ENCODE measurements at places on chromosomes 1 and 21.

DNA sequence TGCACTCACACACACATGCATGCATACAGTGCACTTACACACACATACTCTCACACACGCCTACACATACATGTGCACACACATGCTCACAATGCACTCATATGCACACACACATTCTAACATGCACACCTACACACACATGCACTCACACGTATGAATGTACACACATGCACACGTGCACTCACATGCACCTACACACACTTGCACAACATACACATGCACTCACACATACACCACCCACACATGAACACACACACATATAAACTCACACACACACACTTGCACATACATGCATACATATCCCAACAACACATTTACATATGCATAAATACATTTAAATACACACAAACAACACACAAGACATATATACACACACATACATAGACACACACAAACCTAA is 30.6 kb downstream of the OBSCN start:
- DNase-seq, result no peak

- no peak for DNase-seq
Measured at GRCh38 chr1:26156285-26157038, 2.4 kb upstream of the FAM110D start.

- DNase-seq, result peak; percentile 63
Measured at GRCh38 chr1:161200992-161201835, 953 bp upstream of the NDUFS2 start.

DNA sequence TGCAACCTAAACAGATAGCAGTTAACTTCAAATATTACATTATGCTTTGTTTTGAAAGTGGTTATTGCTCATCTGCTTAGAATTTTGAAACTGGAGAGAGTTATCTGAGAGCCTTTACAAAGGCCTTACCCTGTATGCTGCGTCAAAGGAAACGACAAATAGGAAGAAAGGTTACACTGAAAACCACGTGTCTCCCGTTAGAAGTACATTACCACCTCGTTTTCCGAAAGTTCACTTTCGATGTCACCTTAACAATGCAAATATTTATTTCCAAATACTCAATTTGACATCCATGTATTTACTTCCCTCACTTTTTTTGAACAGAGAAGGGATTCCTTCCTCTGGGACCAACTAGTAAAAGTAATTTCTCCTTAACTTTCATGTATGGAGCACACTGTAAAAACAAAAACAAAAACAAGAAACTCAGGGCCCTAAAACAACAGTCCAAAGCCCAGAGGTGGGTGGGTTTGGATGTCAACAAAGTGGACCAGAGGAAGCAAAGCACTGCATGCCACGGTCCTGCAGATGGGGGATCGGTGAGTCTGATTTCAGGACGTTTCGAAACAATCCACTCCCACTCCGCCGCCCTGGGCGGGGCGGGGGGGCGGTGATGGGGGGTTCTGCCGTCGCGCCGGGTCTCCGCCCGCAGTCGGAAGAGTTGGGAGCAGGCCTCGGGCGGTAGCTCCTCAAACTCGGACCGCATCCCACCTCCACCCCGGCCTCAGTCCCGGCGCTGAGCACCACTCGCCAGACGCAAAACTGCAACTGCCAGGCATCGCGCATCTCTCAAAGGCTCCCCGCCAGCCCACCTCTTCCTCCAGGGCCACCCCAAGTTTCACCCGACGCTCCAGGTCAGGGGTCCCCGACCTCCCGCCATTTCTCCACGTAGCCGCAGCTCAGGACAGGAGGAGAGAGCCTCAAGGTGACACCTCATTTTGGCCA is 841 bp downstream of the ADSS2 start:
- peak; percentile 44 for DNase-seq

DNA sequence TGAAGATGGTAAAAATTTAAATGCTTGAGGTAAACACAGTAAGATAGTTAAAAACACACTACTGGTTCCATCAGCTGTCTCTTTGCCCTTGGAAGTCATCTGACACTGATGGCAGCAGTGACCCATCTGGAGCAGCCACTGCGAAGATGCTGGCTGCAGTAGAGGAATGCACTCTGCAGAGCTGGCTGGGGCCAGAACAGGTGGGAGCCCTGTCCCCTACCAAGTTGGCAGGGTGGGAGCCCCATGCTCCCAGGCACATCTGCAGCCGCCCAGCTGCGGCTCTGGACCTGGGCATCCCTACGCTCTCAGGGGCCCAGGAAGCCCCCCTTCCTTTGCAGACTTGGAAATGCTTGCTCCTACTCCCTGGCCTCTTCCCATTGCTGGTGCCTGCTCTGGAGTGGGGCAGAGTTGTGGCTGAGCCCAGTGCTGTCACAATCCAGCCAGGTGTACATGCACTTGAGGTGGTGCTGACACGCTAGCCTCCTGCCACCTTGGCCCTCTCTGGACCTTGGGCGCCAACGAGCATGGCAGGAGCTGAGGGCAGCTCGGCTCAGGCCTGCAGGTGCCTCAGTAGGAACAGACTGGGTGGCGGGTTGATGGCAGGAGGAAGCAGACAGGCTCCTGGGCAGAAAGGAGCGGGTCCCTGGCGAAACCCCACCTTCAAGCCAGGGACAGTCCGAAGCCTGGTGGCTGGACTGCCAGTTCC is 227.0 kb downstream of the FGGY start:
- DNase-seq, result no peak

GRCh38 chr1:209086486-209087192 is 496.9 kb upstream of the CAMK1G start:
- no peak for DNase-seq

GRCh38 chr1:200640963-200641401 is 20.4 kb upstream of the KIF14 start:
- no peak for DNase-seq

GRCh38 chr1:225882694-225883615 is 775 bp upstream of the TMEM63A start:
- DNase-seq, result peak; percentile 46

DNA sequence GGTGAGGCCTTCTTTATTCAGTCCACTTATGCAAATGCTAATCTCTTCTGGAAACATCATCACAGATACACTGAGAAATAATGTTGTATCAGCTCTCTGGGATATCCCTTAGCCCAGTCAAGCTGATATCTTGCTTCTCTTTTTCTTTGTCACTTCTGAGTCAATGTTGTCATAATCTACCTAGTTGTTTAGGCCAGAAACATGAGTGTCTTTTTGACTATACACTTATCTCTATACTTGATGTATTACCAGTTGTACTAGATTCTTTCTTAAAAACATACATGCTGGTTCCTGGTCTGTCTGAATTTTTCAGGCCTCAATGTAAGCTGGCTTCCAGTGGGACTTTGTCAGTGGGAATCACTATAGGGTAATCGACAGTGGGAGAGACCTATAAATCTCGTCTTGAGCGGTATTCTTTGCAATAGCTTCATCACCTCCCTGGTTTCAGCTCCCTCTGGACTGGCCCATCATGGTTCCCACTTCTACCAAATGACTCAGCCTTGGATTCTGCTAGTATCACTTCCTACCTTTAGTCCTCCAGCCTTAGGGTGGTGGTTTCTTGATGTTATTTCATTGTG is 135.2 kb upstream of the CYYR1 start:
- DNase-seq, result no peak

DNA sequence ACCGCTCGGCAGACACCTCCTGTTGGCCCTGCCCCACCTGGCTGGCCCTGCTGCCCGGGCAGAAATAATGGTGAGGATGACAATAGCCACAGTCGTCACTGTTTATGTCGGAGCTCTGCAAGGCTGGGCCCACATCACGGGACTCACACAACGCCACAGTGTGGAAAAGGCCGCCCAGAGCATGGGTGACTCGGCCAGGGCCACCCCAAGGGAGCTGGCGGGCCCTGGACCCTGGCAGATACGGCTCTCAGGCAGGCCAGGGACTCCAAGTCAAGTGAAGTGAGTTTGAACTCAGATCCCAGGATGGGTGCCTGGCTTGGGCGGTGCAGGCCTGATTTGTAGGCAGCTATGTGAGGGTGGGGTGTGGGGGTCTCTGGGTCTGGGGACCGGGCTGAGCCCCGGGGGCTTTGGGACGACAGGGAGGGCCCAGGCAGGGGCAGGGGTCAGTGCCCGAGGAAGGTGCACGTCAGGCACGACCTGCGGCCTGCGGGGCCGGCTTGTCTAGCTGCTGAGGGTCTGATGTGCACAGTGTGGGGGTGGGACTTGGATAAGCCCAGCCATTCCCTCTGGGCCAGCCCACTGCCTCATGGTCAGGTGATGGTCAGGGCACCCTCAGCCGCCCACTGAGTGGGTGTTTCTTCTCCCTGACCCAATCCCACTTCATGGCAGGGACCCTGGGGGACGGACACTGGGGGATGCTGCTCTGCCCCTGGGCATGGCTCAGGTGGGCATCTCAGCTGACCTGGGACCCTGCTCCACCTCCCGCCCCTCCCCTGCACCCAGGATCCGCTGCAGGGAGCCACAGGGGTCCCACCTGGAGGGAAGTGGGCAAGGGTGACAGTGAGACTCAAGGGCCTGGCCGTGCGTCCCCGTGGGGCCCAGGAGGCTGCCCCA is 1.0 kb downstream of the RNF223 start:
- no peak for DNase-seq

- DNase-seq, result no peak
Measured at GRCh38 chr1:14181191-14181795, 417.2 kb upstream of the KAZN start.

DNA sequence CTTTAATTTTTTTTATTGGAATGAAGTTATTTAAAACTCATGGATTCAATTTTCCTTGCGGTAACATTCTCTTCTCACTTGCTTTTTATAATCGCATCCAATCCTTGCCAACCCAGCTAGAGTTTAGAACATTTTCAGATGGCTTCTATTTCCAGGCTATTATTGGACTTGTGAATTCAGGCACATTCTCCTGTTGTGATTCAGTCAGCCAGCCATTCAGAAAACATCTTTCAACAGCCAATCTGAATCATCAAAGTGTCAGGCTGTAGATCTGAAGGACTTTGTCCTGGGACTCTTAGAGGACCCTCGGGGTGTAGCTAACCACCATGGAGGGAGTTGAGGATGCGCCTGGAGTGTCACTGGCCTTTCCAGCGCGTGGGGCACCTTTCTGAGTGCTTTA is 92.4 kb downstream of the PRDM2 start:
- peak; percentile 62 for DNase-seq

DNA sequence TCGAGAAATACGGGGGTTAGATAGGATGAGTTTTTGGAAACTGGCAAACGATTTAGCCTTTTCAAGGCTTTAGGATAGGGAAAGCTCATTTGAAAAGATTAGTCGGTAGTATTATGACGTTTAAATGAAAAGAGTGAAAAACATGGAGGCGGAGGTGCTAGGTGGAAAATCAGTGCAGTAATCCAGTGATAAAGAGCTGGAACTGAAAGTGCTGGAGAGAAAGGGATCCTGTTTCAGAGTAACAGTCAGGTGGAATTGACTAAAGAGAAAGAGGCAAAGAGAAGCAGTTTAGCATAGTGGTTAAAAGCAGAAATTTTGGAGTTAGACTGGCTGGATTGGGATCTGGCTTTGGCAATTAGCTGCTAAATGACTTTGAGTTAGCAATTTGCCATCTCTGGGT is 945 bp downstream of the WDR3 start:
- peak; percentile 2 for DNase-seq

DNA sequence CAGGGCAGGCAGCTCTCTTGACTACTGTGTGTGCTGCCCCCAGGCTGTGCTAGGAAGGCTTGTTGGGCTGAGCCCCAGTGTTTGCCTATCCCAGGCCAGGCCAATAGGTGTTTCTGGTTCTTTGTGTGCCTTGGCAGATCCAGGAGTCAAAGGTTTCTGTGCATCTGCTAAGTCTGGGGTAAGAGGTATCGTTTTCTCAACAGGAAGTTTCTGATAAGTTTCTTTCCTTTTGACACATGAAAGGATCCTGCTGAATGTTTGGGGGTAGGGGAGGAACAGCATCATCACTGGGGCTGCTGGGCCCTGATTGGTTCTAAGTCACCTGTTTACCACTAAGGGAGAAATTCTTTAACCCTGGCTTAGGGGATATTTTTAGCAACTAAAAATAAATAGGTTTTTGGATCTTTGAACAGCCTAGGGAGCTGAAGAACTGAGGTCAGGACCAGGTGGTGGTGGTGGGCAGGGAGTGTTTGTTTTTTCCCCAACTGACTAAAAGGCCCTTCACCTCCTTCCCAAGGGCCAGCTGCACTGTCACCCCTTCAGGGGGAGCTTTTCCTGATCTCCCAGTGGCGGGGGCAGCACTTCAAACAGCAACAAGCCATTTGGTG is 85.1 kb downstream of the KCNN3 start:
- no peak for DNase-seq

DNA sequence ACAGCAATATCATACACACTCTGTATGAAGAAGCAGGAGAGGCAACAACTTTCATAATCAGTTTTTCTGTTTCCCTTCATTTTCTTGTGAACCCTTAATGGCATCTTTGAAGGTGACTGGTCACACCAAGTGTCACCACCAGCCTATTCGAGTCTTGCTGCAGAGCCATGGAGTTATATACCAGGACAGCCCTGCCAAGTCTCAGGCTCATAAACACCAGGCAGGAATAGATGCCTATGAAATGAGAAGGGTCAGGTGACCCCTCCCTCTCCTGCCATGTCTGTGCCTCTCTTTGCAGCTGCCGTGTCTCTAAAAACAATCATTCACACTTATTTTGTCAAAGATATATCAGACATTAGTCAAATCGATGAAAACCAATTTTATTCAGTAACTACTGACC is 28.0 kb downstream of the NECAP2 start:
- DNase-seq, result no peak

GRCh38 chr1:213251972-213252371 is 200.9 kb downstream of the RPS6KC1 start:
- no peak for DNase-seq

- DNase-seq, result peak; percentile 2
Measured at GRCh38 chr1:54885237-54885679, 1.7 kb downstream of the DHCR24 start.

DNA sequence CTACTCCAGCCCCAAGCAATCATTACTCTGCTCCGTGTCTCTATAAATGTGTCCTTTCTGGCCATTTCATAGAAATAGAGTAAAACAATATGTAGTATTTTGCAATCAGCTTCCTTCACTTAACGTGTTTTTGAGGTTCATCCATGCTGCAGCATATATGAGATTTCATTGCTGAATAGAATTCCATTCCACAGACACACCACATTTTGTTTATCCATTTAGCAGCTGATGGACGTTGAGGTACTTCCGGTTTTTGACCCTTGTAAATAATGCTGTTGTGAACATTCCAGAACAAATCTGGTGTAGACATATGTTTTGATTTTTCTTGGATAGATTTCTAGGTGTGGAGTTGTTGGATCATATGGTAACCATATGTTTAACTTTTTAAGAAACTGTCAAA is 30.7 kb downstream of the ADAM30 start:
- no peak for DNase-seq

GRCh38 chr1:187537936-187538335 is 709.2 kb downstream of the PLA2G4A start:
- no peak for DNase-seq

DNA sequence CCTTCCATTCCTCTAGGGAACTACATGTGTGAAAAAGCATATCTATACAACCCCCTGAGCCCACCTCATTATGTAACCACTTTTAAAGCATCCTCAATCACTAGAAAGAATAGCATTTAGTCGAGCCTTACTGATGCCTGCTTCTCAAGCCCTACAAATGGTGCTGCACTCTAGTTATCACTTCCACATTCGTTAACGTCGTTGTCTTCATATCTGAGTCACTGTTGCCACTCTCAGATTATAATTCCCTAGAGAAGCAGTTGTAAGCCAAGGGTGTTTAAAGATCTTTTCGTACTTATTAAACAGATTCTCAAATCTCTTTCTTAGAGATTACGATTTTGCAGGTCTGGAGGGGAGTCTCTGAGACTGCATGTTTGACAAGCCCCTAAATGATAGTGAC is 16.5 kb downstream of the ATP1B1 start:
- DNase-seq, result no peak

- DNase-seq, result no peak
Measured at GRCh38 chr1:155196893-155197638, 10.6 kb downstream of the THBS3 start.

GRCh38 chr1:15350151-15350550 is 59.5 kb upstream of the EFHD2 start:
- no peak for DNase-seq
